CD4-positive, alpha-beta T cell (primary cell): ENCODE measurements at places on chromosomes 5 and 9. TPM values are rescaled to one million over a fixed set of nuclear protein-coding genes. Genes with fewer than 3 reads are reported as not detected.

GRCh38 chr5:132327252-132327955 lies 33.2 kb downstream of the SLC22A4 start:
- no peak overlapping the region for H3K27ac ChIP-seq
- no peaks in the 10 kb centered on the region for H3K27me3 ChIP-seq
- peaks cover 7% of the 10 kb centered on the region for H3K36me3 ChIP-seq
- no peak for DNase-seq
- H3K4me1 ChIP-seq, result no peaks in the 10 kb centered on the region

GRCh38 chr5:169781420-169782345 lies 144.6 kb downstream of the DOCK2 start:
- H3K4me3 ChIP-seq, result no peak overlapping the region
- DNase-seq, result no peak
- no peaks in the 10 kb centered on the region for H3K27me3 ChIP-seq
- H3K36me3 ChIP-seq, result peaks cover 61% of the 10 kb centered on the region
- no peak overlapping the region for H3K27ac ChIP-seq

DNA sequence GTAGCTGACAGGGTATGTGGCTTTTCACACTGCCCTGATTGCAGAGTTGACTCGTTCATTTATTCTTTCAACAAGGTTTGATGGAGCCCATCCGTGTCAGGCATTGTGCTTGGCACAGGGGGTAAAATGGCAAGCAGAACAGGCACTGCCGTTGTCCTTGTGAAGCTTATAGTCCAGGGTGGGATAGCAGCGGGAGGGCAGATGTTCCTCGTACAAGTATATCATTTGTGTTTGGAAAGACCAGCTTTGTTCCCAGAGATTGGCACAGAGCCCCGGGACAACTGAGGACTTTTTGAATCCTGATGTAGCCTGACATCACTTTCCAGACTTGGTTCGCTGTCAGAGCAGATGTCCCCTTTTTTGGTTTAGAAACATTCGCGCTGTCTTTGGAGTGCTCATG lies 50.9 kb downstream of the MVB12B start:
- peaks cover 5% of the 10 kb centered on the region for H3K4me1 ChIP-seq
- no peaks in the 10 kb centered on the region for H3K36me3 ChIP-seq
- no peak overlapping the region for H3K27ac ChIP-seq
- no peak overlapping the region for H3K4me3 ChIP-seq
- no peaks in the 10 kb centered on the region for H3K27me3 ChIP-seq
- DNase-seq, result no peak

- no peak overlapping the region for H3K27ac ChIP-seq
- no peaks in the 10 kb centered on the region for H3K27me3 ChIP-seq
- H3K4me3 ChIP-seq, result no peak overlapping the region
- no peak for DNase-seq
These were observed 482.6 kb downstream of the ZNF608 start for GRCh38 chr5:124263680-124264491.

DNA sequence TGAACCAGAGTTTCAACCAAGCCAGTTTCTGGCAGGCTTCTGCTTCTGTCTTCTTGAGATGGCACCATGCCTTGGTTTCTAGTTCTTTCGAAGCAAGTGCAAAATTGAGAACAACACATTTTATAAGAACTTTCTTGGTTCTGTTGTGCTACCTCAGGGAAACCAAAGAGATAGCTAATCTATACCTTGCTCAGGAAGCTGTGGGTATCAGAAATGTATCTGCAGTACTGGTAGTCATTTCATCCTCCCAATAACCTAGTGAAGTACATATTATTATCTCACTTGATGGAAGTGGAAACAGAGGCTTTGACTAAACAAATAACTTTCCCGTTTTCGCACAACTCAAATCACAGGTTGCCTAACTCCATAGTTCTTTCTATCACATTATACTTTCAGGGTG lies 246.6 kb downstream of the ENC1 start:
- no peak overlapping the region for H3K27ac ChIP-seq
- no peaks in the 10 kb centered on the region for H3K36me3 ChIP-seq
- no peaks in the 10 kb centered on the region for H3K4me1 ChIP-seq
- DNase-seq, result no peak
- no peaks in the 10 kb centered on the region for H3K27me3 ChIP-seq

DNA sequence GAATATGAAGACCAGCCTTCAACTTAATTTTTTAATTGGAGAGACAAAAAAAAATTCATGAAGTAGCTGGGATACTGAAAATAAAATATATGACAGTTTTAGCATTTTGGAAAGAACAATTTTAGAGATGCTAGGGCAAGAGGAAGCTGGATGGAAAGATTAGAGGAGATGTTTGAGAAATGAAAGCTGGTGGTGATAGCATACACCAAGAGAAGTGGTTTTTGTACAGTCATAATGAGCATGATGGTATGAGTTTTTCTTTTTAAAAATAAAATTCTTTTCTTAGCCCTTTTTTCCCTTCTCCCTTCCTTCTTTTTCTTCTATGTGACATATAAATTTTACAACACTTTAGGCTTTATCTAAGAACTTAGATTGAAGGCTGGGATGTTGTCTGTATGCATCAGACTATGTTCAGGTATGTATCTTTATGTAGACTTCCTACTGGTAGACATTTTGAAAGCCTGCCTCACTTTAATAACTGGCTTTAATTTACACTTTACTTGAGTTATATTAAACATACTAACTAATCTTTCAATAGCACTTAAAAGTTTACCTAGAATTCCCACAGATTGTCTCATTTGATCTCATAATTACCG lies 522.5 kb downstream of the TLE4 start:
- no peak overlapping the region for H3K27ac ChIP-seq
- no peaks in the 10 kb centered on the region for H3K36me3 ChIP-seq
- no peaks in the 10 kb centered on the region for H3K4me1 ChIP-seq
- no peak overlapping the region for H3K4me3 ChIP-seq

GRCh38 chr5:16454686-16455085 lies 10.9 kb downstream of the ZNF622 start:
- H3K4me3 ChIP-seq, result no peak overlapping the region
- H3K4me1 ChIP-seq, result peaks cover 6% of the 10 kb centered on the region
- peaks cover 91% of the 10 kb centered on the region for H3K36me3 ChIP-seq
- no peaks in the 10 kb centered on the region for H3K27me3 ChIP-seq
- no peak overlapping the region for H3K27ac ChIP-seq

DNA sequence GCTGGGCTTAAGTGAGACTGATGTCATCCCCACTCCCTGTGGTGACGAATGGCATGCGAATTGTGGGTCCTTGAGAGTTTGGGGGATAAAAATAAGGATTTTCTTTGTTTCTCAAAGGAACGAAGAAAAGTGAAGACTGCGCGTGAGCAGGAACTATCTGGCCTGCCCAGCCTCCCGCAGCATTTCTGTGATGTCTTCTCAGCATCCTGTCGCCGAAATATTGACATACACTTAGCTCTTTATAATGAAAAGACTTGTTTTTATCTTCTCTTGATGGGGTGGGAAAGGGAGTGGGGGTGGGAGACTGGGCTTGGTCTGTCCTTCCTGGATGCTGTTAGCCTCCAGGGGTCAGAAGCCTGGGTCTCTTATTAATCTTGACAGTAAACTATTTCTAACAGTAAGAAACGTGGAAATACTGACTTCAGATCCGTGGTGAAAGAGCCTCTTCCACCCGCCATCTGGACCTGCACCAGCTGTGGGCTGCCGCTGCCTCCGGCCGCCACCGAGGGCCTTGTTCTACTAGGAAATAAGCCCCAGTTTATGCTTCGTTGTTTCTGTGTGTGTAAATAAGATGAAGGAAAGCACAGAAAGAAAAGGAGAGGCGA lies 239.6 kb downstream of the FANCC start:
- H3K27me3 ChIP-seq, result no peaks in the 10 kb centered on the region
- H3K4me3 ChIP-seq, result no peak overlapping the region
- no peaks in the 10 kb centered on the region for H3K4me1 ChIP-seq
- DNase-seq, result no peak
- H3K36me3 ChIP-seq, result no peaks in the 10 kb centered on the region

DNA sequence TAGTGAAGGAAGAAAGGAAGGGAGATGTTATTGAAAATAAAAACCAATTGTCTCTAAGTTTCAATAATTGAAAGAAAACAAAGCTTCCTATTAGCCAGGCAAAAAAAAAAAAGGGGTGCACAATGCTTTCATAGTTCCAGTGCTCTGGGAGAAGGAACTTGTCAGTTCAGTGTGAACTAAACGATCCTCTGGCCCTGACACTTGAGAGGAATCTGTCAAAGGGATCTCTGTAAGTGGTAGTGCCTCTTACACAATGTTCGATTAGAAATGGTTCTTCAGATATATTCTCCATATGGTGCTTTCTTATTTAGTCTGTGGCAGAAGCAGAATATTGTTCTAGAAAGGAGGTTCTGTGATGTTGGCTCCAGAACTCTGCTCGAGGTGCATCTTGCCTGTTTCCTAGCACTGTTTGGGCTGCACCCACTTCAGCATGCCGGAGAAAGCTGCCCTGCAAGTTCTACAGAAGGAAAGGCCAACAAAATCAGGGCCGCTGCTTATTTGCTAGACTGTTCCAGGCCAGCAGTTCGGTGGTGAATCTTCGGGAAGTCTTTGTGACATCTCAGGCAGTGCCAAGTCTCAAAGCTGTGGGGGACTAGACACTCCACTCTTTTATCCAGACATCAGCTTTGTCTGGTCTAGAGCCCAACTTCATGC lies 90.9 kb downstream of the PIK3R1 start:
- DNase-seq, result no peak
- no peaks in the 10 kb centered on the region for H3K4me1 ChIP-seq
- H3K27ac ChIP-seq, result no peak overlapping the region
- no peak overlapping the region for H3K4me3 ChIP-seq
- H3K27me3 ChIP-seq, result no peaks in the 10 kb centered on the region

DNA sequence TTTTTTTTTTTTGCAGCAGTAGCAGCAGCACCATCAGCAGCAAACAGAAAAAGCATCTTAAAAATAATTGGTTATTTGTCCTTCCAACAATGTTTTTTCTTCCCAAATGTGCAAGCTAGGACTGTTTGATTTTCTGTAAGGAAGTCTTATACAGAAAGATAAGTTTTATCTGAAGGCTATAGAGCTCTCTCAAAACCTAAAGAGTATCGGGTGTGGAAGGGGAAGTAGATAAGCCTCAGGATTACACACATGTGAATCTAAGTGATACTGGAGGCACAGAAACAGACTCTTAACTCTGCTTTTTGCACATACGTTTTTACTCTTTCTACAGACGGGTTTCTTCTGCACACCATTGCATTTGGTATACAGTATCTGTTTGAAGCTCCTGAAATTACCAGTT lies 184.4 kb upstream of the FTMT start:
- no peaks in the 10 kb centered on the region for H3K4me1 ChIP-seq
- H3K27ac ChIP-seq, result no peak overlapping the region

- H3K27me3 ChIP-seq, result no peaks in the 10 kb centered on the region
- DNase-seq, result no peak
- H3K4me1 ChIP-seq, result no peaks in the 10 kb centered on the region
- H3K36me3 ChIP-seq, result no peaks in the 10 kb centered on the region
- no peak overlapping the region for H3K4me3 ChIP-seq
These were observed 390.9 kb upstream of the DAB2 start for GRCh38 chr5:39815711-39816110.

- no peak for DNase-seq
- H3K4me3 ChIP-seq, result no peak overlapping the region
- H3K4me1 ChIP-seq, result no peaks in the 10 kb centered on the region
- H3K36me3 ChIP-seq, result no peaks in the 10 kb centered on the region
- no peaks in the 10 kb centered on the region for H3K27me3 ChIP-seq
These were observed 188.8 kb downstream of the CSNK1G3 start for GRCh38 chr5:123700624-123701287.

GRCh38 chr5:134053314-134053839 lies 48.6 kb upstream of the VDAC1 start:
- peak overlapping the region; percentile 25 for H3K27ac ChIP-seq
- no peak overlapping the region for H3K4me3 ChIP-seq
- H3K36me3 ChIP-seq, result no peaks in the 10 kb centered on the region
- H3K27me3 ChIP-seq, result no peaks in the 10 kb centered on the region
- H3K4me1 ChIP-seq, result peaks cover 42% of the 10 kb centered on the region

OR1Q1 gene
- total RNA-seq, result not detected

SNX24 gene
- 2.3 TPM for total RNA-seq

SLC45A2 gene
- not detected for total RNA-seq

PCDHB15 gene
- total RNA-seq, result not detected

PCDHA9 gene
- total RNA-seq, result not detected

LVRN gene
- total RNA-seq, result not detected

CEP72 gene
- total RNA-seq, result 8.0 TPM

PRDM9 gene
- total RNA-seq, result not detected

FYB1 gene
- 478 TPM for total RNA-seq

GRM6 gene
- not detected for total RNA-seq

NEURL1B gene
- total RNA-seq, result 0.16 TPM

TBCA gene
- 72.9 TPM for total RNA-seq

TPPP gene
- 8.5 TPM for total RNA-seq
